ENCODE measurements at places on chromosomes 1 and 21.
A peak's percentile ranks its signal among the peaks of the same experiment; 100 is the strongest.

DNA sequence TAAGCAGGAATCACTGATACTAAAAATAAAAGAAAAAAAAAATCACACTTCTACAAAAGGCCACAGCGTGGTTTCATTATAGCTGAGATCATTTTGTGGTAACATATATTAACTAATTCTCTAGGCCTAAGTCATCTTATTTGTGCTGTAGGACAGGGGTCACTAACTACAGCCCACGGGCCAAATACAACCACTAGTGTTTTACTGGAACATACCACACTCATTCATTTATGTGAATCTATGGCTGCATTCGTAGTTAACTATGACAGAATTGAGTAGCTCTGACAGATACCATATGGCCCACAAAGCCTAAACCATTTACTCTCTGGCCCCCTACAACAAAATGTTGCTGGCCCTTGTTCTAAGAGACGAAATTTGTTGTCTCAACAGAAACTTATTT, 224.4 kb downstream of the VAV3 start:
- DNase-seq: no peak

DNA sequence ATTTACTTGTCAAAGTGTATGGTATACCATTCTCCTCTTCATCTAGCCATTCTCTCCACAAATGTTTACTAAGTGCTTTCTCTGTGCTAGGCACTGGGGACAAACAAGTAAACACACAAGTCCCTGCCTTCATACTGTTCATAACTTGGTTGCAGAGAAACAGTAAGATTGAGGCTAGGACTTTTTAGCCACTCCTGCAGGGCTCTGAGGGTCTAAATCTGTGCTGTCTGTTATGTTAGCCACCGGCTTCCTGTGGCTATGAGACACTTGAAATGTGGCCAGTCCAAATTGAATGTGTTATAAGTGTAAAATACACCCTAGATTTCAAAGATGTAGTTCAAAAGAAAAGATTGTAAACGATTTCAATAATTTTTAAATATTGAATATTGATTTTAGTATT, 50.2 kb downstream of the AZIN2 start:
- DNase-seq: no peak

DNA sequence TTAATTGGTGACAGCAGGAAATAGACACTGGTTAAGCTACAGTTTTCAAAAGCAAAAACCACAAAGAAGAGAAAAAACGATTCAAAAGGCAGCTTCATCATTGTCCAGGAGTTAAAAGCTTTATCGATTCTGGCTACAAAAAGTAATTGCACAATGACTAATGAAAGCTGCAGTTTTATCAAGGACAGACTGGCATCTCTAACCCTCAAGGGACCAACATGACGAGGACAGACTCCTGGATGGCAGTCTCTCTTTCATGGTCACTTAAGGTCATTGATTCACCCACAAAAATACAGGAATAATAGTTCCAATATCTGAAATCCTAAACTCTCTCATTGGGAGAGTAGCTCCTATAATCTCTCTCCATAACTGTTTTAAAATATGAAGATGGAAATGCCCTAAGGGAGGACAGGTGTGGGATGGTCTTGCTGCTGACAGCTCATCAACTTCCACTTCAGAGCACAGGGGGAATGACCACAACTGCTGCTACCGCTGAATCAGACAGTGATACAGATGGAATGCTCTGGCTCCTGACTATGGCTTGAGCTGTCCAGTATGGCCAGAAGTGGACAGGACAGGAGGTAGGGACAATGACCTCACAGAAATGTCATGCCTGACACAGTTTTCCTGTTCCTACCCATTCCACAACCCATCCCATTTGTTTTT, 17.4 kb upstream of the CPLANE2 start:
- DNase-seq: no peak

GRCh38 chr1:31617916-31618746, 642 bp downstream of the HCRTR1 start:
- DNase-seq: peak; percentile 28

DNA sequence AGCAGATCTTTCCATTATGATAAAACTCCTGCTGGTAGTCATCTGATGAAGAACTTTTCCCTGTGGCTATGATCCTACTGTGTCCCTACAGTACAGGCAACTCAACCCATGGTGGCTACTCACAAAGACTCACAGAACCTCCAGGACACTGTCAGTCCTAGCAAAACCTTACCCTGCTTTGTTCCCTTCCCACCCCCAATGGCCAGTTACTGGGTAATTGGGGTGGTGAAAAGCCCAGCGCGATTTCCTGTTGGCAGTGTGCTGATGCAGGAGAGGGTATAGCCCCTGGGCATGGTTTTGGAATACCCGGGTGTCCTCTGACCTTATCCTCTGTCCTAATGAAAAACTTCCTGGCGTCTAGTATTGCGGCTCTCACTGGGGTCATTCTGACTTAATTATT, 533 bp upstream of the RGL1 start:
- no peak for DNase-seq

DNA sequence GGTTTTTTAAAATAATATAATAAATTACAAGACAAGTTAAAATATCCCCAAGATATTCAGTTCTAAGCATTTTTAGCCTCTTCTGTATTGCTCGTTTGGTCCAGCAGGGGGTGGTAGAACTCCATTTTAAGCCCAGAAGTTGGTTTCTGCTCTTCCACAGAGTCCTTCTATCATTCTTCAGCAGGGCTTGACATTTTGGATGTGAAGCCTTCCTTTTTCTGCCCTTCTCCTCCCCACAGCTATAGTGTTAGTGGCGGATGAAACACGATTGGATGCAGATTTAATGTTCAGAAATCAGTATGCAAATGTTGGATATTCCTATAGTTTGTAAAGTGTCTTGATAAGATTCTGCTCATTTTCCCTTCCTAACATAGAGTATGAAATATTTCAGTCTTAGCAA, 1.4 kb downstream of the NCAM2 start:
- peak; percentile 54 for DNase-seq

GRCh38 chr1:119700326-119700725, 11.4 kb upstream of the PHGDH start:
- no peak for DNase-seq

GRCh38 chr1:180881806-180882509, 30.7 kb upstream of the KIAA1614 start:
- DNase-seq: peak; percentile 60
